ENCODE measurements at places on chromosomes 1 and 21.
A peak's percentile ranks its signal among the peaks of the same experiment; 100 is the strongest.

DNA sequence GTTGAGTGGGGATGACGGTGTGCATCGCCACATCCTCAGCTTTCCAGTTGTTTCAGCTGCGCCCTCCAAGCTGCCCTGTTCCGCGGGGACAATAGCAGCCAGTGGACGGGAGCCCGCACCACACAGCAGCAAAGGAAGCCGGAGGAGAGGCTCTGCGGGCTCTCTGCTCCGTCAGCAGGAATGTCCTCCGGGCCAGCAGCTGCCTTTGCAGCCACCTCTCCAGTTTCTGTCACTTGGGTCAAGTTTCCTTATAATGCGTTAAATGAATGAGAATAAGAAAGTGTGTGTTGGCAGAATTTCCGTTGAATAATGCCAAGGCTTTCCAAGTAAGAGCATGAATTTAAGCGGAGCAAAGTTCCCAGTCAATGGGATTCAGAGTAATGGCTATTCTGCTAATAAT, 263.3 kb downstream of the KIF26B start:
- DNase-seq = no peak

GRCh38 chr1:63903947-63904610, 130.3 kb downstream of the ROR1 start:
- no peak for DNase-seq

- no peak for DNase-seq
These were observed 30.7 kb downstream of the ZBTB17 start for GRCh38 chr1:15945011-15945831.

GRCh38 chr1:89069951-89070350, 4.9 kb upstream of the GBP1 start:
- DNase-seq = no peak

GRCh38 chr1:67571901-67572593, 113.0 kb upstream of the GADD45A start:
- DNase-seq = no peak

GRCh38 chr1:215594640-215595039, 27.5 kb downstream of the KCTD3 start:
- DNase-seq = no peak

DNA sequence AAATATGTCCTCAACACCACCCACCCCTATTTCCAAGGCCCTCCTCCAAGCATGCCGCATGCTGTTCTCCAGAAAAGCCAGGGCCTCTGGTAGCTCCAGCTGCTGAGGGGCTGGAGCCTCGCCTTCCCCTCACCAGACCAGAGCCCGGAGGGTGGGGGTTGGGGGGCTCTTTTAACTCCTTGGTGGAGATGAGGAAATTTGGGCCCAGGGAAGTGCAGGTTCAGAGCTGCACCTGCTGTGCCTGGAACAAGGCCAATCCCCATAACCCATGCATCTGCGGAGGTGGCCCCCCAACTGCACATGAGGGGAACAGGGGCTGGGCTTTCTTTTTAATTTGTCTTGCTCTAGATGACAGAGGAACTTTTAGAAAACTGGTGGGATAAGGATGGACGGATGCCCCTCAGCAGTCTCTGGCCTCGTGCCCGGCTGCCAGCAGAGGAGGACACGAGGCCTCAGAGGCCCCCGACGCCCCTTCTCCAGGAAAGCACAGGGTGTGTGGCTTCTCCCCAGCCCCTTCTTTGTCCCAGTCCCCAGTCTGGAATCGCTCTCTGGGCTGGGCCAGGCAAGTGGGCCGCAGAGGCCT, 550 bp upstream of the SELENON start:
- no peak for DNase-seq

DNA sequence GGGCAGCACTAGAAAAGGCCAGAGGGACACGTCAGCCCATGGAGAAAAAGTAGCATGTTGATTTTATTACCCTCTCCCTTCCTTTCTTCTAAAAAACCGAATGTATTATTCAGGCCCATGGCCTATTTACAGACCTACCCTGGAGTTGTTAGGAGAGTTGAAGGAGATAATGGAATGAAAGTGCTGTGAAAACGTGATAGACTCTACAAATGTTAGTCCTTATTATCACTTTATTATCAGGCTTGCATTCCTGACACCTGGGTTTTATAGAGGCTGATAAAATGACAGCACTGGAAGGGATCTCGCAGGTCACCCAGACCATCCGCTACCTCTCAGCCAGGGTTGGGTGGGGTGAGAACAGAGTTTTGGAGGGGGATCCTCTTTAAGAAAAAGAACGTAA, 60.6 kb upstream of the TLR5 start:
- no peak for DNase-seq

DNA sequence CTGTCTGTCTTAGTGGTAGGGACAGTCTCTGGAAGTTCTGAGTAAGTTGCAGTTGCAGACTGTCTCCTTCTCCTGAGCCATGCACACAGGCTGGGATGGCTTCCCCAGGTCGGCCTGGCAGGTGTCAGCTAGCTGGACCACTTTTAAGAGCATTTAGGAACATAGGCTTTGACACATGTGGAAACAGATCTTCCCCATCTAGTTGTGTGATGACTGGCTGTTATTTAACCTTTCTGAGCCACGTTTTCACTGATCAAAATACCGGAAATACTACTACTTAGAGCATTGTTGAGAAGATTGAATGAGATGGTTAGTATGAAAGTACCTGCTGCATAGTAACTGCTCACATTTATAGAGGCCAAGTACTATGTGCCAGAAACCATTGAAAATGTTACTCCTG, 6.2 kb upstream of the MAPKAPK2 start:
- DNase-seq = no peak

DNA sequence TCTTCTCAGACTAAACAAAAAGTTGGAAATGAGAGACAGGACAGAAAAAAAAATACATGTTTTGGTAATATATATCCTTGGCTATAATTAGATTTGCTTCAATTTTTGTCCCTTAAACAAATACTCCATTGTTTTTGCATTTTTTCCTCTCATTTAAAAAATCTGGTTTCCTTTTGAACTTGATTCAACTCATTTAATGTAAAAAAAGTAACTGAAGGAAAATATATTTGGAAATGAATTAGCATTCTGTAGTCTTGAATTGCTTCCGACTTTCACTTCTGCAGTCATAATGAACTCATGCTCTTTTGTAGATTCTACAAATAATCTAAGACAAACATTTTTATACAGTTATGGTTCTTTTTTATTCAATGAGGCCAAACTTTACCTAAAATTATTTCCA, 309.1 kb downstream of the HMCN1 start:
- DNase-seq = no peak

GRCh38 chr1:97038410-97038809, 316.8 kb downstream of the PTBP2 start:
- DNase-seq = peak; percentile 39

DNA sequence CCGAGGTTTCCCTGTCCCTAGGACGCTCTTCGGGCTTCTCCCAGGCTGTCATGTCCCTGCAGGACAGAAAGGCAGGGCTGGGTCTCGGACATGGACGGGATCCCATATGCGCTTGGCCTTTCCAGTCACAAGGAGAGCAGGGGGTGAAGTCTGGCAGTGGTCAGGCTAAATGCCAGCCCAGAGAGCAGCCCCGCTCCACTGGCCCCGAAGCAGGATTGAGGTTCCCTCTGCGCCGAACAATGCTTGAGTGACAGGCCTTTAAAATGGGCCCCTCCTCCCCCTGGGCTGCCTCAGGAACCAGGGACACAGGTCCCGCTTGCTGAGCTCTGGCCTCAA, 12.7 kb downstream of the DRAXIN start:
- DNase-seq = no peak

- no peak for DNase-seq
These were observed 55.3 kb upstream of the TTC34 start for GRCh38 chr1:2856676-2857375.

DNA sequence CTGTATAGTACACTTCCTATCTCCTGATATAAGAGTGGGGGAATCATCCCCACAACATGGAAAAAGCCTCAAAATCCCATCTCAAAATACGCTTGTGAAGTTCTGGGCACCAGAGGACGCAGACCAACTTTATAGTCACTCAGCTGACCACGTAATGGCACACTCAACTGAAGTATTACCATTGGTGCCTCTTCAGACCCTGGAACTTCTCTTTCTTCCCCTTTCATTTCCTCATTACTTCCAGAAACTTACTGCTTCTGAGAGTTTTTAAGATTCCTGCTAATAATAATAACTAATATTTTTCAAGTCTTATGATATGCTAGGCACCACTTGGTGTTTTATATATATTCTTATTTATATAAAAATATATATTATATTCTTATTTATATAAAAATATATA, 202.6 kb downstream of the PTPRC start:
- DNase-seq = no peak

DNA sequence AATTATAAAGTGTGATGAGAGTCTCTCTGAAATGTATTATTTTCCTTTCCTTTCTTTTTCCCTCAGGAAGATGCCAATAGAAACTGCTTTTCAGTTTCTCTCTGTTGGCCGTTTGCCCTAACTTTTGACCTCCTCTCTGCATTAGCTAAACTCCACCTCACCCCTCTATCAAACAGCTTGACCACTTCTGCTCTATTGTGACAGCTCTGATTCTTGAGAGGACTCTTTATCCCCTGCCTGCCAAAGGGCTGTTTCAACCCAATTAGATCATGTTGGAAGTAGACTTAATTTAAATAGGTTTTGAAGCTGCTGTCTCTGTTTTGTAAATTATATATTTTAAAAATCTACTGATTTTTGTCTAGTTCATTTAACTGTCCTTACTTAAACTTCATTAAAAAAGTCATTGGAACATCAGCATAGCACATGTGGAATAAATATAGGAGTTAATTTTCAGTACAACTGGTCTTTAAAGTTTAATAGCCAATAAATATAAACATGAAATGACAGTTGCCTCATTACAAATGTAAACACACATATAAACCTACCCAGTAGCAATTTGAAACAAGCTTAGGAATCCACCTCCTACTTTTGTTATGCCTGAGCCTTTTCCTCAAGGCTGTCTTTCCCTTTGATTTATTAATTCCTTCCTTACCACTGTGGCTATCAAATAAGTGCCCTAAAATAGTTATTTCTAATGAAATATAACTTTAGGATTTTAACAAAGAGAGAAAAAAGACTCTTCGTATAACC, 152.0 kb downstream of the CHRM3 start:
- DNase-seq = no peak

- DNase-seq = no peak
These were observed 2.8 kb downstream of the ARHGEF16 start for GRCh38 chr1:3456964-3457909.

GRCh38 chr1:159175571-159175970, 4.2 kb downstream of the CADM3 start:
- DNase-seq = no peak

DNA sequence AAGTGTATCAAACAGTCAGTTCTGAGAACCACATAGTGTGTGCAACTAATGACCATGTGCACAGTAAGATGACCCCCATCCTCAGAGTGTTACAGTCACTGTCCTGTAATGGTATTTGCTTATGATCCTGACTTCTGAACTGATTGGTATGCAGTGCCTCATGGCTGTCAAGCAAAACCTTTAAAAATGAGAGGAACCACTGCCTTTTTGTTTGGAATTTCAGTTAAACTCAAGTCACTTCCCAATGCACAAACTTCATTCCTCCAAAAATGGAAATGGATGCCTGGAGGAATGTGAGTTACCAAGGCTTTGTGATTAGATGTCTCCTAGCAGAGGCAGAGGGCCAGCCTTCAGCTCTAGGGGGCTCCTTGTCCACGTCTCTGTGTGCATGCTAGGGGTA, 10.5 kb downstream of the C1orf198 start:
- peak; percentile 58 for DNase-seq

GRCh38 chr1:186974774-186975181, 146.0 kb downstream of the PLA2G4A start:
- DNase-seq = peak; percentile 92

GRCh38 chr1:27166351-27166802, 11.5 kb upstream of the SLC9A1 start:
- peak; percentile 83 for DNase-seq

GRCh38 chr1:210294999-210295745, 33.5 kb upstream of the HHAT start:
- peak; percentile 23 for DNase-seq

DNA sequence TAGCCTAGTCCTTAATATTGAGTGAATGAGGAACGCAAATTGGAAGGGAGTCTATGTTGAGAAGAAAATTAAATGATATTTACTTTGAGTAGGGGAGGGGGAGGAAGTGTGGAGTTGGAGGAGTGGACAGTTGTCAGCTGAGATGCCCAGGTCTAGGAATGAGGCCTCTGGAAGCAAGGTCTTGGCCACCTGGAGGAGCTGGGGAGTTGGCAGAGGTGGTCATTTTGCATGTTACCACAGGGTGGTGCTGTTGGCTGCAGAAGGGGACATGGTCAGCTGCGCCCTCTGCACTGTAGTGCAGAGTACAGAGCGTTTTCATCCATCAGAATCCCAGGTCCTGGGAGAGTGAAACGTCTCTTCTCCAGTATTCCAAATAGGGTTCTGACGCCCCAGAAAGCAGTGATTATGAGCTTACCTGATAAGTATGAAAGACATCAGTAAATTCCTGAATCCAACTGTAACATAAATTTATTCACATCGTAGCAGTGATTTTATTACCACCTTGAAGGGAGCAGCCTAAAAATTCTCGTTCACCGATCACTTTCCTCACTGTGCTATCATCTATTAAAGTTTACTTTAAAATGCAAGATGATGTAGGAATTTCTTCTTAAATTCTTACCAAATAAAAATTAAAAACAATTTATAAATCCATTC, 13.8 kb downstream of the PARK7 start:
- DNase-seq = peak; percentile 83

DNA sequence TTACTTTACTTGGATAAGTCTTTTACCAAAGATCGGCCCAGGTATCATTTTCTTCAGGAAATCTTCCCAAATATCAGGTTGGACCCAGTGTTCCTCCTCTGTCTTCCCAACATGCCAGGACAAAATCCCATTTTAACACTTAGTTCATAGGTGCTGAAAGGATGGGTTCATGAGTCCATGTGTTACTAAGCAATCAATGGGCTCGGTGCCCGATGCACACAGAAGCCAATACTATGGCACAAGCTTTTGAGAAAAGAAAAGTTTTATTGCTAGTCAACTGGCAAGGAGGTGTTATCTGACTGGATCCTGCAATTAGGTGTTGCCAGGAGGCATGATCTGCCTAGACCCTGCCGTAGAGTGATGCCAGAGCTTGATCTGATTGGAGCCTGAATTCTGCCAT, 133.3 kb upstream of the SLC44A3 start:
- DNase-seq = no peak

GRCh38 chr1:32361674-32362473, 411 bp downstream of the FAM229A start:
- DNase-seq = no peak

DNA sequence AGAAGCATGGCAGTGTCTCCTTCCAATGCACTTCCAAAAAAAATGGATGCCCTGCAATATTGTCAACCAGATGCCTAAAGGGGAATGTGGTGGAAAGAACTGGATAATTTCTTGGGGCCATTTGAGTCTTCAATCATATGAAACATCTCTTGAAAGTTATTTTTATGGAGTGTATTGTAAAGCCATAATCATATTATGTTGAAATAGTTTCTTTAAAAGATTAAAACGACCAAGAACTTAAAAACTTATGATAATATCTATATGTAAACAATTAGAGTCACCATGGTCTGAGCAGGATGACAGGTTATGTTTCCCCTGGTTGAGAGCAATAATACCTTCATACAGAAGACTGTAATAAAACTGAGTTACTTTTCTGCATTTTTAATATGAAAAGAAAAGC, 457.2 kb downstream of the PCP4 start:
- no peak for DNase-seq

All from ELR (cell line).